Heart left ventricle (tissue), 16 donors: ENCODE measurements at places on chromosomes 7 and 10. TPM values are rescaled to one million over a fixed set of nuclear protein-coding genes. Genes with fewer than 3 reads are reported as not detected.

TEX47 gene
- total RNA-seq, result not detected

SORCS3 gene
- total RNA-seq, result not detected

ST8SIA6 gene
- 4.9 TPM for total RNA-seq

OR6B1 gene
- total RNA-seq, result not detected

SDHAF3 gene
- 19.5 TPM for total RNA-seq

BICC1 gene
- total RNA-seq, result 4.0 TPM

NUP42 gene
- 18.9 TPM for total RNA-seq

CRYGN gene
- not detected for total RNA-seq

GLI3 gene
- 7.0 TPM for total RNA-seq

GJC3 gene
- not detected for total RNA-seq

TWIST1 gene
- 0.51 TPM for total RNA-seq

SYT15 gene
- total RNA-seq, result 2.0 TPM

CCDC146 gene
- total RNA-seq, result 5.3 TPM

- DNase-seq, result no peak
These were observed 43.4 kb downstream of the GRK5 start for GRCh38 chr10:119250641-119251314.

DNA sequence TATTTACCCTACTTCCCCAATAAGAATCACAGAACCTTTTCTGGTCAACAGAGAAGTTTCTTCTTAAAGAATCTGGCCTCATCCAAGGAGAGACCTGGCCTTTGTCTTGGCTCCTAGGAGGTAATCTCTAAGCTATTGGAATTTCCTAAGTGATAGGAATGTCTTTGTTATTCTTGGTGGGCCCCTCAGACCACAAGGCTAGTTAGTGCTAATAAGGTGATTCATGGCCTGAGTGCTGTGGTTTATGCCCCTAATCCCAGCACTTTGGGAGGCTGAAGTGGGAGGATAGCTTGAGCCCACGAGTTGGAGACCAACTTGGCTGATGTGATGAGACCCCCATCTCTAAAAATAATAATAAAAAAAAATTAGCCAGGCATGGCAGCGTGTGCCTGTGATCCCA, 60.0 kb upstream of the CYP2C18 start:
- DNase-seq, result no peak

- no peak for DNase-seq
These were observed 92.0 kb downstream of the DYNC2I1 start for GRCh38 chr7:158948376-158948775.

- no peak for DNase-seq
These were observed 8.1 kb upstream of the VIPR2 start for GRCh38 chr7:159152816-159153215.

GRCh38 chr10:4868357-4868657, 42.3 kb downstream of the AKR1E2 start:
- DNase-seq, result no peak

- DNase-seq, result no peak
These were observed 6.0 kb upstream of the CCDC136 start for GRCh38 chr7:128785738-128786137.

GRCh38 chr10:80202934-80203834, 2.2 kb downstream of the ANXA11 start:
- peak; percentile 80 for DNase-seq

DNA sequence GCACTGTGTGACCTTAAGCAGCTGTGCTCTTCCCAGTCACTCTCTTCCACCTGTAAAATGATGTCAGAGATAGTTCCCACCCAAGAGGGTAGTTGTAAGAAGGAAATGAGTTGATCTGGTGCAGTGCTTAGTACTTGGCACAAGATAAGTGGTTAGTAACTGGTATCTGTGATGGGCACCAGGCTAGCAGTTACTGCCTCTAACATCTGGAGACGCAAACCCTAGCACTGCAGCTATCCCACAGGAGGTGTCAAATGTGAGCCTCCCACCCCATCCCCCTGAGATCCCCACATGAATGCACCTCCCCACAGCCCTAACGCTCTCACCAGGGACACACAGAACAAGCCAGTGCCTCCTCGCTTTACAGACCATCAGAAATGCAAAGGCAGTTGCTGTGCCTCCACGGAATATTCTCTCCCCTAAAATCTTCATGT, 72.0 kb downstream of the KCNMA1 start:
- no peak for DNase-seq

- DNase-seq, result no peak
These were observed 92.7 kb downstream of the RNLS start for GRCh38 chr10:88490231-88490980.

- DNase-seq, result no peak
These were observed 364.7 kb upstream of the NFE2L3 start for GRCh38 chr7:25787336-25787735.

GRCh38 chr7:22268884-22269421, 88.0 kb downstream of the RAPGEF5 start:
- no peak for DNase-seq

- no peak for DNase-seq
These were observed 184.4 kb downstream of the TCERG1L start for GRCh38 chr10:131127138-131127589.

DNA sequence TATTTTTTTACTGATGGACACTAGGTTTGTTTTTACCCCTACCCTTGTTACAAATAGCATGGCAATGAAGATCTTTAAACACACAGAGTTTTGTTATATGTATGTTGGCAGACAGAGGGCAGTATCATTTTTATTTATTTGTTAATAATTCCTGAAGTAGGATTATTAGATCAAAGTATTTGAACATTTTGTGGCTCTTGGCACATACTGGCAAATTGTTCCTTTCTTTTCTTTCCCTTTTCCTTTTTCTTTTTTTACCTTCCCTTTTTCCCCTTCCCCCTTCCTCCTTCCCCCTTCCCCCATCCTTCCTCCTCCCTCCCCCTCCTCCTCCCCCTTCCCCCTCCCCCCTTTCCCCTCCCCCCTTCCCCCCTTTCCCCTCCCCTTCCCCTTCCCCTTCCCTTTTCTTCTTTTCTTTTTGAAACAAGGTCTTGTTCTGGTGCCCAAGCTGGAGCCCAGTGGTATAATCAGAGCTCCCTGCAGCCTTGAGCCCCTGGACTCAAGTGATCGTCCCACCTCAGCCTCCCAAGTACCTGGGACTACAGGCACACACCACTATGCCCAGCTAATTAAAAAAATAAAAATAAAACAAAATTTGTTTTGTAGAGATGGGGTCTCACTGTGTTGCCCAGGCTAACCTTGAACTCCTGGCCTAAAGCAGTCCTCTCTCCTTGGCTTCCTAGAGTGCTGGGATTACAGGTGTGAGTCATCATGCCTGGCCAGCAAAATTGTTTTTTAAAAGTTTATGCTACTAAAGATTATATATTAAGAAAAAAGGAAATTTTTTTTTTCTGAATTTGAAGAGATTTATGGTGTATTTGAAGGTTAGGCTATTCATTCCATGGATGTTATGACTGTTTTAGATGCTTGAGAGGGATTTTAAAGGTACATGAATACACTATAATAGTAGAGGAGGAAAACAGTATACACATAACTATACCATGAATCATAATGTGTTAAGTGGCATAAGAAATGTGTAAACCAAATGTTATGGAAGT, 39.3 kb downstream of the SEPTIN7 start:
- no peak for DNase-seq

- no peak for DNase-seq
These were observed 63.0 kb downstream of the ZNF22 start for GRCh38 chr10:45063591-45064231.

- DNase-seq, result no peak
These were observed 45.7 kb downstream of the IKZF1 start for GRCh38 chr7:50349963-50350944.

- no peak for DNase-seq
These were observed 247.8 kb downstream of the EBF3 start for GRCh38 chr10:129716211-129716681.

DNA sequence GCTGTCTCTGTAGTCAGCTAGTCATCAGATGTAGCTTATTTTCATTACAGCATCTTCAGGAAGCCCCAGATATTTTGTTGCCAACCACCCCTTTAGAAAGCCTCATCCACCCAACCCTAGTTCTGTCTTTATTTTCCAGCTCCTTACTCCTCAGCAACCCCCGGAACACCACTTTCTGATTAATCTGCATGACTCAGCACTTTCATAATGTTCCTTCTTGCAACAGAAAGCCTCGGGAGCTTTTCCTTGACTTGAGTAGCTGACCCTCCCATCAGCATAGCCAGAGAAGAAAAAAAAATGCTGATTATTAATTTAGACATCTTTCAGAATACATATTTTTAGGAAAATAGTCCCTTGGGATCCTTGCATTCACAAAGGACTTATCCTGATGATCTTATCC, 244.0 kb upstream of the CXCL12 start:
- DNase-seq, result no peak
